Kasumi-1 (cell line): ENCODE measurements at places on chromosomes 4 and X.

- DNase-seq: no peak
Measured at GRCh38 chrX:139971394-139971749, 6.1 kb upstream of the CXorf66 start.

- DNase-seq: no peak
Measured at GRCh38 chrX:44483965-44484606, 58.6 kb downstream of the FUNDC1 start.

DNA sequence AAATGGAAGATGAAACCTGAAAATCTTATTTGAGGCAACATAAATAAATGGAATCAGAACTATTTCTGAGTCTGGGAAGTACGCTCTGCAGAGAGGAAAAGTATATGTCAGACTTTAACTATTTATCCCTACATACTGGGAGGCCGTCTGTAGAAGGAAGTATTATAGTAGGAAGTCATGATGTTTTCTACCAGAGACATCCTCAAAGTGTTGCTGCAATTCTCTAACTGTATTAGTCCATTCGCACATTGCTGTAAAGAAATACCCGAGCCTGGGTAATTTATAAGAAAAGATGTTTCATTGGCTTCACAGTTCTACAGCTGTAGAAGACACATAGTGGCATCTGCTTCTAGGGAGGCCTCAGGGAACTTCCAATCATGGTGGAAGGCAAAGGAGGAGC is 88.7 kb upstream of the TBL1X start:
- DNase-seq: no peak

- no peak for DNase-seq
Measured at GRCh38 chr4:2977211-2978088, 14.1 kb downstream of the GRK4 start.

GRCh38 chr4:40686081-40686913 is 56.6 kb upstream of the RBM47 start:
- no peak for DNase-seq

GRCh38 chrX:68332201-68332731 is 101.0 kb downstream of the OPHN1 start:
- no peak for DNase-seq

- DNase-seq: peak; percentile 56
Measured at GRCh38 chr4:143184217-143184502, 557 bp upstream of the USP38 start.

- no peak for DNase-seq
Measured at GRCh38 chr4:93433840-93434239, 394.7 kb upstream of the ATOH1 start.

GRCh38 chr4:53682196-53682595 is 90.9 kb upstream of the LNX1 start:
- DNase-seq: no peak

DNA sequence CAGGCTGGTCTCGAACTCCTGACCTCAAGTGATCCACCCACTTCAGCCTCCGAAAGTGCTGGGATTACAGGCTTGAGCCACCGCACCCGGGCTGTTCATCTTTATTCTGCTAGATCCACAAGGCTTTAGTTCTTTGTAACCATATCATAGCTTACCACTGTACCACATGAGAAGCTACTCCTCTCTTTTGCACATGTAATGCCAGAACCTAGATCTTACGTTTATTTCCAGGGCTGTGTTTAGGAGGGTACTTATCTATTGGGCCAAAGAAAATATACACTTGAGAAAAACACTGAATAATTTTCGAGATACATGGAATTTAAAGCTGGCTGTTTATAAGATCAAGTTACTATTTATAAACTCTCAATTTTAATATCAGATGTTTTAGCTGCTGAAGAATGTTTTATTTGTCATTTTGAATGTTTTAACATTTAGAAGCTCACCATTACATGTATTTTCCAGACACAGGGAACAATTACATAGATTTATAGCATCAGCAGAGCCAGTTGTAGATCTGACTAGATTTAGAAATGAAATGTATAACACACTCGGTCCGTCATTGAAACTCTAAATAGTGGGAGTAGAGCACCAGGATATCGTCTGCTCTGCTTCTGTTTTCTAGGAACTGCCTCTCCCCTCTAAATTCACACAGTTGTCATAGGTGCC is 155.3 kb upstream of the HAND2 start:
- DNase-seq: no peak

DNA sequence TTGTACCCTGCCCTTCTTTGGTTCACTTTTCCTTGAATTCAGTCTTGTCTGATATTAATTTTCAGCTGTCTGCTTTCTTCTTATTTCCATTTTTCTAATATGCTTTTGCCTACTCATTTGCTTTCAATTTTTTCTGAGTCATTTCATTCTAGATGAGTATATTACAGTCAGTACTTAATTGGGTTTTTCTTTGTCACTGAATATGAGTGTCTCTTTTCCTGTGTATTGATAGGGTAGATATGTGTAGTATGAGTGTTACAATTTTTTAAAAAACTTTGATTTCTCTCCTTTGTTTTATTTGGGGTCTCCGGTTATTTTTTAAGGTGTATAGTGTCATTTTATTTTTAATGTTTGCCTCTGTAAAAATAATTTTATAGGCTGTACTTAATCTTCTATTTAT is 222.2 kb downstream of the IDS start:
- DNase-seq: no peak

GRCh38 chr4:136571315-136571714 is 961.0 kb downstream of the PCDH18 start:
- no peak for DNase-seq

- DNase-seq: no peak
Measured at GRCh38 chr4:125159001-125159400, 155.8 kb upstream of the FAT4 start.

DNA sequence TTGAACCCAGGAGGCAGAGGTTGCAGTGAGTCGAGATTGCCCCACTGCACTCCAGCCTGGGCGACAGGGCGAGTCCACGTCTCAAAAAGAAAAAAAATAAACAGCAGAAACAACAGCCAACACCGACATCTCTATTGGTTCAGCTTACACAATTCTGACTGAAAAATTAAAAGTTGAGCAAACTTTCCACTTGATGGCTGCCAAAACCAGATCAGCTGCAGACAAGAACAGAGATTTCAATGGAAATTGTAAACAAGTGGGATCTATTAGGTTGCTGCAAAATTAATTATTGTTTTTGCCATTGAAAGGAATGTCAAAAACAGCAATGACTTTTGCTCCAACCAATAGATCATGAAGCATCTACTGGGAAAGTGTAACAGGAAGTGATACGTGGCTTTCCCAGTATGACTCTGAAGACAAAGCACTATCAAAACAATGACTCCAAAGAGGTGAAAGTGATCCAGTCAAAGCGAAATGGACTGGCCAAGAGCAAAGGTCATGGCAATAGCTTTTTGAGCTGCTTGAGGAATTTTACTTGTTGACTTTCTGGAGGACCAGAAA is 26.3 kb downstream of the UPF3B start:
- no peak for DNase-seq

- DNase-seq: no peak
Measured at GRCh38 chrX:13373431-13374187, 53.8 kb upstream of the ATXN3L start.
